ENCODE measurements at places on chromosomes 12 and 14.

DNA sequence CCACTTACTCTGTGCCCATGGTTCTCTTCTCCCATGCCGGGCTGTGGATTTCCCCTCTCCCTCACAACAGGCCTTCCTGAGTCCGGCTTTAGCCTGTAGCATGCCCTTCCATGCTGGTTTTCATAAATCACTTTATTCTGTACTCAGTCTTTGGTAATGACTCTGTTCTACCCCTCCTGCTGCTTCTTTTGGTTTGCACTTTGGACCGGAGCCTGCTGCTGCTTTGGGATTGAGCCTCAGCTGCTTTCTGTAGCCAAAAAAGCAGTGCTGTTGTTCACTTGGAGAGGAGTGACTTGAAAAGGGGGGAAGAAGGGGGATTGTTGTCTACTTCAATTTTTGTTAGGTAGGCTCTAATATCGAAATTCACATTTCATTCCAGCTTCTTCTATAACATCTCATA, 8.5 kb upstream of the SLC6A13 start:
- no peak for DNase-seq

- peak; percentile 92 for DNase-seq
Observed at GRCh38 chr12:111438481-111438880, 32.8 kb downstream of the SH2B3 start.

GRCh38 chr12:110115675-110116074, 8.5 kb upstream of the IFT81 start:
- no peak for DNase-seq

- DNase-seq: no peak
Observed at GRCh38 chr12:102735104-102735503, 181.9 kb downstream of the PAH start.

DNA sequence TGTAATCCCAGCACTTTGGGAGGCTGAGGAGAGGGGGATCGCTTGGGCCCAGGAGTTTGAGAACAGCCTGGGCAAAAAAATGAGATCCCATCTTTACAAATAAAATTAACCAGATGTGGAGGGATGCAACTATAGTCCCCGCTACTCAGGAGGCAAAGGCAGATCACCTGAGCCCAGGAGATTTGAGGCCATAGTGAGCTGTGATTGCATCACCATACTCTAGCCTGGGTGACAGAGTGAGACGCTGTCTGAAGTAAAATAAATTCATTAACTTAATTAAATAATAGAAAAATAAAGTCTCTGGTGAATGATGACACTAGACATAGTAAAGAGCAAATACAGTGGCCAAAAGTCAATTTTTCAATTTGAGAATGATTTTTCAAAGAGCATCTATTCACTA, 16.1 kb upstream of the PLEKHA5 start:
- no peak for DNase-seq

GRCh38 chr12:86521870-86522269, 265.7 kb upstream of the MGAT4C start:
- DNase-seq: no peak

- no peak for DNase-seq
Observed at GRCh38 chr12:50302686-50303085, 19.4 kb upstream of the LIMA1 start.

GRCh38 chr14:91255026-91255695, 10.7 kb upstream of the GPR68 start:
- DNase-seq: no peak

DNA sequence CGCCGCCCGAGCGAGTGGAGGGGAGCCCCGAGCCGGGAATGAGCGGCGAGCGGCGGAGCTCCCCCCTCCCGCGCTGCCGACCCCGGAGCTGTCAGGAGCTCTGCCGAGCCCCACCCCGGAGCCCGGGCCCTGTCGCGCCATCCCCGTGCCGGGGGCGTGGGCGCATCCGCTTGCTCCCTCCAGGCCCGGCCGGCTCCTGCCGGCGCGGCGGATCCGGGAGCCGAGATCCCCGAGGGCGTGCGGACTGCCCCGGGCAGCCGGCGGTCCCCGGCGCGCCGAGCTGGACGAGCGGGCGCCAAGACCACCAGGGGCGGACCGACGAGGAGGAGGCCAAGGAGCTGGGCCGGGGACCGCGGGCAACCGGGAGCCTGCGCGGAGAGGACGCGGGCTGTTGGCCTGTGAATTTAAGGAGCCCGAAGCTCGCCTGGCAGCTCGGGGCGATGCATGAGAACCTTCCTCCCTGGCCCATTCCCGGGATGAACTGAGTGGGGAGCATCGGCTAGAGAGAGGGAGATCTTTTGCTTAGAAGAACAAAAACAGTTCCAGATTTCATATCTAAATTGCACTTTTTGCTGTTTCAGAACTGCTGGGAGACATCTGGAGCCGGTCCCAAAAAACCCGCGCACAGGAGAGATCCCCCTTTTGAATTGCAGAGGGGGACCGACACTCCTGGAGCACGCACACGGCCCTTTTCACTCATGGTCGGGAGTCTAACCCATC, 2.0 kb downstream of the PTHLH start:
- DNase-seq: no peak

- no peak for DNase-seq
Observed at GRCh38 chr12:15151161-15152091, 69.8 kb downstream of the RERG start.

- no peak for DNase-seq
Observed at GRCh38 chr14:99538275-99538674, 57.1 kb downstream of the CCNK start.

GRCh38 chr14:77965919-77966435, 166.1 kb downstream of the ADCK1 start:
- no peak for DNase-seq

DNA sequence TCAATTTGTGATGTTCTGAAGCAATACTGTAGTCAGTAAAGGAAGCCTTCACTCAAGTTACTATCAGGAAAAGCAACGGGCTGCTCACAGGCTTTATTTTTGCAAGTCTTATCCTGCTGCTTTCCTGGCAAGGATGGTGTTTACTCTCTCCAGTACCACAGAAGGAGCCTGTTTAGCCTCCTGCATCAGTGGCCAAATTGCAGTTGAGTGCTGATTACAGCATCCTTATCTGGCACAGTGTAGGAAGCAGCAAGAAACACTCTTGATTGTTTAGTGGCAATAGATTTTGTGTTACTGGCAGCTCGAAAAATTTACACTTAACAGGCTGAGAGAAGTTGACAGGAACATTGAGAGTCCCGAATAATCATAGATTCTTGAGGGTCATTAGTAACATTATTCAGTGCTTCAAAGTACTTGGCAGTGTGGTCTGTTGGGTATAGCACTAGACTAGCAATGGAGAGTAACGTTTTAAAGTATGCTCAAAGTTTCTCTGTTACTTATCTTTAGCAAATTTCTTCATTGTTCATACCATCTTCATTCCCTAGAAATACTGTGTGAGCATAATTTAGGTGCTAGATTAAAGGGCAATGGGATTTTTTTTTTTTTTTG, 11.7 kb downstream of the TULP3 start:
- no peak for DNase-seq

- DNase-seq: no peak
Observed at GRCh38 chr12:24975425-24975824, 26.5 kb upstream of the BCAT1 start.

- no peak for DNase-seq
Observed at GRCh38 chr12:95443459-95443858, 30.5 kb upstream of the METAP2 start.

DNA sequence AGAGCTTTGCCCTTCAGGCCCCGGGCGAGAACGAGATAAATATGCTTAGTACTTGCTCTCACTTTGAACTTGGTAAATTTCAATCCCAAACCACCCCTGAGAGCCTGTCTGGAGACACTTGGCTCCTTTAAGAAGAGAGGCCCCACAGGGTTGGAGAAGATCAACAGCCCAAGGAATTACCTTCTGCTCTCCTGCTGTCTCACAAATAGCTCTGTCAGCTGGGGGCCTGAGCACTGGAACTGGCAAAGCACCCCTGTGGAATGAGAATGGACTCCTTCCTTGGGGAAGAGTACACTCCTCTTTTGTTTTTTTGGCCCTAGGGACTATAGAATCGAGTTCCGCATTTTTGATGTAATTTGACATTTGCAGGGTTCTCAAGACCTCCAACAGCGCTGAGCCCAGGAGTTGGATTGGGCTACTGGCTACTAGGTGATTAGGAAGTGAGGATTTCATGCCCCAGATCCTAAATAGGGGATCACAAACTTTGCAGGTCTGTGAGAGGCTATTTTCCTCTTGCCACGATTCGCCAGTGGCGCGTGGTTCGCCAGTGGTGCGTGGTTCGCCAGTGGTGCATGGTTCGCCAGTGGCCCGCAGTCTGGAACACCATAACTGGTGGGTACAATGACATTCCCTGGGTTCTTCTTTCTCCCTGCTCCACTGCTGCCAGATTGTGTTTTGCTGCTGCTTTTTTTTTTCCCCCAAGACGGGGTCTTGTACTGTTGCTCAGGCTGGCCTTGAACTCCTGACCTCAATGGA, 17.8 kb upstream of the MEG3 start:
- DNase-seq: no peak

- DNase-seq: no peak
Observed at GRCh38 chr12:94139816-94140215, 8.6 kb upstream of the PLXNC1 start.

DNA sequence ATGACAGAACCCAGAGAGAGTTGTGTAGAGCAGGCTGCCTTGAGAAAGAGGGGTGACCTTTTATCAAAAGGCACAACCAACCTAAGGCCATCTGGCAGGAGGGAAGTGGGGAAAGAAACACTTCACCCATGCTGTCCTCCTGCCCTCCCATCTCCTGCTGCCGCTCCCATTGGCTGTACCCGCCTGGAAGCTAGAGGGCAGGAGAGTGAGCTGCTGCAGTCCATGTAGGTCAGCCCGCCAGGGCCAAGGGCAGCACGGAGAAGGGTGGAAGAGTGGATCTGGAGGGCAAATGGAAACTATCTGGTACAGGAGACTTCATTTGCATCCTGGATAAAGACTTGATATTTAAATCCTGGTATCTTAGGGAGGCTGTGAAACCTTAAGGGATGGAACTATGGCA, 11.5 kb upstream of the CABP1 start:
- DNase-seq: no peak

GRCh38 chr14:38209572-38210557, 2.2 kb downstream of the SSTR1 start:
- no peak for DNase-seq

DNA sequence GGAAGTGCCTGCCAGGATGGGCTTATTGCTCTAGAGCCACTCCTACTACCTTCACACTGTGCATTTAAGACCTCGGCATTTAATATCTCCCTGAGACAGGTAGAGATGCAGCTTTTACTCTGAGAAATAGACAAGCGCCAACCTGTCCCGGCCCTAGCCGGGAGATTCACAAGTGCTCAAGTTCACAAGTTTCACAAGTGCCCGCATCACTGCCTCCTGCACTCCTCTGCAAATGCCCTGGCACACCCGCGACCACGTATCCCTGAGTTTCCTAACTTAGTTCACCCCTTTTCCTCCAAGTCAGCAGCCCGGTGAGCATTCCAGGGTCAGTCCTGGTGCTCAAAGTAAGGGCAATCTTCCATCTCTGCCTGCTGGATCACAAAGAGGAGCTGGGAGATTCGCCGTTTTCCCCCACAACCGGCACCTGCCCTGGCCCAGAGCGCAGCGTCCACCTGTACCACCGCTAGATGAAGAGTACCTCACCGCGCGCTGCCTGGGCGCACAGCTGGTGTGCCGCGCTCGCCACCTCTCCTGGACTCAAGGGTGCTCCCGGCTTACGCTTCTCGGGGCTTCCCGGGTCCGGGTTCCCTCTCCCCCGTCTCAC, 5.0 kb upstream of the SLC38A4 start:
- no peak for DNase-seq

- DNase-seq: no peak
Observed at GRCh38 chr12:52074971-52075724, 4.4 kb upstream of the SMIM41 start.

DNA sequence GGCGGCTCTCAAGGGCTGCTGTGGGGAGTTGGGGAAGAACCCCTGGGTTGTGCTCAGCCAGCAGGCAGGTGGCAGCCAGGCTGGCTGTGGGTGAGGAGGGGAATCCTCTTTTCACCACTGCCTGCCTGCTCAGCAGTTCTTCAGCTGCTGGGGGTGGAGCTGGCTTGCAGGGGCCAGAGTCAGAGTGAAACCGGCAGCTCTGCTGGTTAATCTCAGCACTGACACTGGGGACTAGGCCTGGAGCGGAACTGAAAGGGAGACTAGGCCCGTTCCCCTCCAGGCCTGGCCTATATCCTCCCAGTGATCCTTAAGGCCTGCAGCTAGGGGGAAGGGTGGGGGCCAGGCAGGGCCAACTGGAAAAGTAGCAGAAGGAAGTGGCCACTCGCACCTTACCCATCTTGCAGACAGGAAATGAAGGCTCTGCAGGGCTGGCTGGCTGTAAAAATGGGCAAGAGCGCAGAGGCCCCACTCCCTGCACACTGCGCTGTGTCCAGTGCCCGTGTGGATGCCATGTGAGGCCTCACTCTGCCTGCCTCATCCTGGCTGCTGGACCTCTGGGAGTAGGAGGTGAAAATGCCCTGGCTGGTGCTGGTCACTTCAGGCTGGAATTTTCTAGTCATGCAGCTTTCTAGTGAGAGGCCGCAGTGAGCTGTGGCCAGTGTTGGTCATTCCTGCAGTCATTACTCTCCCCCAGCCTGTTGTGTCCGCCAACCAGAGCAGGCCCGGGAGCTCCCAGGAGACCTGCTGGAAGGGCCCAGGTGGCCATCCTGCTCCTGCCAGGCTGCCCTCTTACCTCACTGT, 39.4 kb downstream of the SH2B3 start:
- DNase-seq: peak; percentile 39

- DNase-seq: no peak
Observed at GRCh38 chr12:56989861-56990610, 16.3 kb downstream of the ZBTB39 start.

DNA sequence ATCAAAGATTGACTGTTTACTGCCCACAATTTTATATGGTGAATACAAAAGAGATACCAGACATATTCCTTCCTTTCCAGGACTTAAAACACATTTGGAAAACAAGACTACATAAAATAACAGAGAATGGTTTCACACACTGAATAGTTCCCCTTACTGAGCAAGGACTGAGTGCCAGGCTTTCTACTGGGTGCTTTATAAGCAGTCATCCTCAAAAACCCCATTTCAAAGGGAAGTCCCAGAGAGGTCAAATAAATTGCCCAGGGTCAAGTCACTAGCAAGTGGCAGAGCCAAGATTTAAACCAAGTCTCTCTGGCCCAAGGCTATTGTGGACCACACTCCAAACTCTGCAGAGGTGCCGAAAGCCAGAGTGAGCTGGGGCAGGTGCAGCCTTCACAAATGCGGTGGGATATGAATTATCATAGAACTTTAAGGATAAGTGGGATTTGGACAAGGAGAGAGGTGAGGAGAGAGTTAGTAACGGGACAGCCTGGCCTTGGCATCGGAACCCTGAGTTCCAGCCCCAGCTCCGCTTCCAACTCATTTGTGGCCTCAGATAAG, 9.1 kb upstream of the RPAP3 start:
- DNase-seq: no peak
